Stimulated activated CD4-positive, alpha-beta T cell treated with anti-CD3 and anti-CD28 coated beads, Interleukin-12 subunit alpha, Interleukin-12 subunit beta, amount 100 ng/mL, for 48 hours (primary cell): ENCODE measurements at places on chromosomes 1 and 21.
A peak's percentile ranks its signal among the peaks of the same experiment; 100 is the strongest.

DNA sequence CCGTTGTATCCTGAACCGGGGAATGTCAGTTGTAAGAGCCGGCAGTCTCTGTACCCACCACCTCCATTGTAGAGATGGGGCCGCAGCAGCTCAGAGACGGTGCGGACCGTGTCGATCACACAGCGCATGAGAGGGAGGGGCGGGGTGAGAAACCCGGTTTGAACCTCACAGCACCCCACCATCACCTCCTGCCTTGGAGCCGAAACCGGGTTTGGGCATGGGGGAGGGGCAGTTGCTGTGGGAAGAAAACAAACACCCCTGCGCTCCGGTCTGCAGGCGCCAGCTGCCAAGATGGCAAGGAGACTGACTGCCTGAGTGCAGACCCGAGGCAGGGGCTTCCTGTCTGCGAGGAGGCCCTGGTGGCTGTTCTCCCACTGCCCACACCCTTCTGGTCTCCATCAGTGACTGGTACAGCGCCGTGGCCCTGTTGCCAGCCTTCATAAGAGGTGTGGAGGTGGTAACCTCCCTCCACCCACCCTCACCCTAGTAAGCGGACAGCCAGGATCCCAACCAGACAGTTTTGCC, 69.2 kb upstream of the SSBP3 start:
- no peak for DNase-seq

DNA sequence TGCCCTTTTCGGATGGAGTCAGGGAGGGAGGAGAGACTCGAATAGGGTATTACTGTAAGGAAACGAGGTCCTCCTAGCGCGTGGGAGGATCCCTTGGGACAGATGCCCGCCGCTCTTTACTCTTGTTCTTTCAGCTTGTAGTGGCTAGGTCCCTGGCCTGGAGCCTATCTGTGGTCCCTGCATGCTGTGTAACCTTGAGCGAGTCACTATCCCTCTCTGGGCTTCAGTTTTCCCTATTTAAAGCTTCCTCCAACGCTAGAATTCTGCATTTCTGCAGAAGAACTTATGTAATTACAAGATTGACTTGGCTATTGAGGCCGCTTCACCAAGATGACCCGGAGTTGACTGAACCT, 744 bp downstream of the MIER1 start:
- no peak for DNase-seq

GRCh38 chr1:96515430-96515829, 206.2 kb upstream of the PTBP2 start:
- no peak for DNase-seq

- no peak for DNase-seq
Observed at GRCh38 chr1:37888022-37888700, 28.8 kb upstream of the MTF1 start.

DNA sequence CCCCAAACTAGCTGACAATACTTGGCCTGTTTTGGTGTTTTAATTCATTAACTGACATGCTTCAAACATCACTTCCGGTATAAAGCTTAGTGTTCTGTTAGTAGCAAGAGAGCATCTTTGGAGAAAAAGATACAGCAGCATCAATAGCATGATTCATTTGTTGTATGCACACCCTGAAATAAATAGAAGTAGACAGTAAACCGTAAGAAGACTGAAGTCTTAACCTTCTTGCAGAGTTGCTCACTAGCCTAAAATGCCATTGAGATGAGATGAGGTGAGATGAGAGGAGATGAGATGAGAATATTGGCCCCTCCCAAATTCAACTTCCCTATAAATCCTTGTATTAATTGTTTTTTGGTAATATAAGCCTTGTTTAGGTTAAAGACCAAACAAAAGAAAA, 108.8 kb downstream of the TNFSF18 start:
- no peak for DNase-seq

DNA sequence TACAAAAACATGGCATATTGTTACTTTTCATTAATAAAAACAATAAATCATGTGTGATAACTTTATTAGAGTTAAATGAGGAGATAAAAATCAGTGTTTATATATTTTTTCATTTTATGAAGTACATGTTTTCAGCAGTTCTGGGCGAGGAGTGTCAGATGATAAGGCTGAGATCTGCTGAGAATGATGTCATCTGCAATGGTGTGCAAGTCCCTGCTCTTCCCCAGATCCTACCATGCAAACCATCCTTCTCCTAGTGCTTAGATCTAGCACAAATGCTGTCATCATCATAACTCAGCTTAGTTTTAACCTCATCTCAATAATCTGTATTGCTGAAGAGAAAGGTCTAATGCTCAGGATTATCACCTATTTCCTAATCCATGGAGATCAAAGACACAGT, 214.4 kb upstream of the DAB1 start:
- no peak for DNase-seq

DNA sequence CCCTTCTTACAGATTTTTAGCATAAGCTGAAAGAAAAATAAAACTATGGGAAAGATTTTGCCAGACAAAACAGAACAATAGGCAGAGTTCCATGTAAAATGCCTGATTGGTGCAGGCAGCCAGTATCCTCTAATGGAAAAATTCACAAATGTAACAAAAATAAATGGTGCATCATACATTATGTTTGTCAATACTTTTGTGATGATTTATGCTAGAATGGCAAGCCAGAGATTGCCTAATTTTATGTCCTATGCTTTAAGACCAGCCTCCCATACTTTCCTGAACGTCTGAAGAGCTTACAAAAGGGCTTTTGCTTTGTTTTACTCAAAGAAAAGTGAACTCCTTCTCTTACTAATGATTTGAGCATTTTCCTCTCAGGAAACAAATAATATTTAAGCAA, 81.5 kb upstream of the KCNJ15 start:
- no peak for DNase-seq

- no peak for DNase-seq
Observed at GRCh38 chr1:117017062-117017461, 15.5 kb downstream of the CD101 start.

GRCh38 chr1:40711465-40712404, 20.2 kb downstream of the NFYC start:
- DNase-seq, result no peak

GRCh38 chr1:237789619-237790018, 101.1 kb downstream of the ZP4 start:
- DNase-seq, result no peak

DNA sequence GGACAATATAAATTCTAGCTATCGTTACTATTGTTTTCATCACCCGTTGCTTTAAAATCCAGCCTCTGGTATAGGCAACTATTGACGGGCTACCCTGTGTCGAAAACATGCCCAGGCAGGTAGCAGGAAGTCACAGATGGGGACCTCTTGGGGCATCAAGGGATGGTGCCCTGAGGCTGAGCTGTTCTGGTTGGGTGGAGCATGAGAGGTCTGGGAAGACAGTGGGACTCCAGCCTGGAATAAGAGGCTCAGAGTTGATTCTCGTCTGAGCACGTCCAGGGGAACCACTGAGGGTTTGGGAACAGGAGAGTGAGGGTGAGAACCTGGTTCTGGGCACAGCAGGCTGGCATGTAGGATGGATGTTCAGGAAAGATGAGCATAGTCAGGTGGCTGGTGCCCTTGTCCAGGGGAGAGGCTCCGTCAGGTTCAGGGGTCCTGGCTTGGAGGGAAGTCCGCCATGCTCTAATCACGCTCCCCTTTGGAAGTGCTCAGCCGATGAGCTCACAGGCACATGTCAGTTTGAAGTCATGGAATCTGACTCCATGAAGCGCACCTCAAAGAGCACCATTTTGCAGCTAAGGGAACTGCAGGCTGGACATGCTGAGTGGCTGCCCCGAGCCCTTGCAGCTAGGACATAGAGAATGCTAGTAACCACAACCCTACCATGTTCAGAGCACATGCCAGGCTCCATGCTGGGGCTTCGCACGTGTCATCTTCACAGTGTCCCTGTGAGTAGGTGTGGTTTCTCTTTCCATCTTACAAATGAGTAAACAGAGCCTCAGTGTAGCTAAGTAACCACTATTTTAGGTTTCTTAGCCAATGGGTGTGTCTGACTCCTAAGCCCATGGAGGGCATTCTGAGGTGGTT, 21.0 kb downstream of the PCSK9 start:
- peak; percentile 20 for DNase-seq

DNA sequence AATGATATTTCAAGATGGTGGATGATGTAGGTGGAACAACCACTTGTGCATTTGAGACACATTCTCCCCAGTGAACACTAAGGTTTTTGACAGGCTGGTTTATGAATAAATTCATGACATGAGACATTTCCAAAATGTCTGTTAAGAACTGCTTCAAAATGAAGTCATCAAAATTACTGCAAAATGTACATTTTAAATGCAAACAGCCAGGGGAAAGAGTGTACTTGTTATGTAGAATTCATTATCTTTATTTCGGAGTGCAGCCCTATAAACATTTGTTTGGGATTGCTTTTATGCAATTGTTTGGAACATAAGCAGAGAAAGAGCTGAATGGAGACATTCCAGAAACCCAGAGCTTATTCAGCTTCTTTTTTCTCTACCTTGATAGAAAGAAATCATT, 49.5 kb downstream of the DSCAM start:
- no peak for DNase-seq

GRCh38 chr1:21233490-21233889, 56.8 kb downstream of the ECE1 start:
- DNase-seq, result no peak

- no peak for DNase-seq
Observed at GRCh38 chr21:23401278-23401677, 2206.0 kb downstream of the MRPL39 start.

DNA sequence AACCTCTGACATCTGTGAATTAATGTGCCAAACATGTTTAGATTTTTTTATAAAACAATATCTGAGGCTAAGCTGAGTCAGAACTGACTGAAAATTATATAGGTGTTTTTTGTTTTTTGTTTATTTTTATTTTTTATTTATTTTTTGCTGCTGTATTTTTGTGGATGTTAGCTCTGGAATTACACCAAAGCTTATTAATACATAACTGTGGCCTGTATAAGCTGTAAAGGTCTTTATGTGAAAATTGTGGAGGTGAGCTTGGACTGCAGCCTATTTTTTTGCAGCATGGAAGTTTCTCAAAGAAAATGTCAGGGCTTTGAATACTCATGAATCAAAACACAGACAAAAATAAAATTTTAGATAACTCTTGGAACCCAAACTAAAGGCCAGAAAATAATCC, 199.8 kb downstream of the CHRM3 start:
- DNase-seq, result no peak

DNA sequence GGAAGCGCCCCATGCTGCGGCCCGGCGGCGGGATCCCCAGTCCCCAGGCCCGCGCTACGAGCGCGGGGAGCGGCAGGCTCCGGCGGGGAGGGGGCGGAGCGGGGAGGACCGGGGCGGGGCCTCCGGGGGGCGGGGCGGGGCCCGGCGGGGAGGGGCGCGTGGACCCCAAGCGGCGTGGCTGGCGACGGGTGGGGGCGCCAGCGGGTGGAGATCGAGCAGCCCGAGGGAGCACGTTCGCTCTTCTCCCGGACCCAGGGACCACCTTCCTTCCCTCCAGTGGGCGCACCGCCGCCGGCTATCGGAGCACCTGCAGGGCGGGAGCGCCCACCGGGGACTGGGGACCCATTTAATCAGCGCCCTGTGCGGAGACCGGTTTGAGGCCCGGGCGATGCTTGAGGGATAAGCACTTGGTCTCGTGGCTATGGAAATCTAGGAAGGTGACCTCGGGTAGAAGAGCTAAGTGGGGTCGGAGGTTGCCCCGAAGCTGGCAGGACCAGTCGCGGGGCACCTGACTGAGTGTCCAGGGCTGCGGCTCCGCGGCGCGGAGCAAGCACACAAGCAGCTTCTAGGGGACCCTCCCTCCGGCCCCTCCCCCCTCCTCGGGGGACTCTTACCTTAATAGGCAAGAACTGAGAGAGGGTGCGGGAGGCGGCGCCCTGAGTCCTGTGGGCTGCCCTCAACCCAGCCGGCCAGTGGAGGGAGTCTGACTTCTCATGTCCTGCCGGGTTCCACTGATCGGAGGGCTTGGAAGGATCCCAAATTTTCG, at the start of gene TSPAN2:
TSS of gene TSPAN2 (minus strand) at position 84 of the 766 bp plus-strand sequence. CDS start at position 13, 71 bp downstream.
- no peak for DNase-seq

GRCh38 chr1:21339356-21340229, 49.3 kb upstream of the ECE1 start:
- no peak for DNase-seq

DNA sequence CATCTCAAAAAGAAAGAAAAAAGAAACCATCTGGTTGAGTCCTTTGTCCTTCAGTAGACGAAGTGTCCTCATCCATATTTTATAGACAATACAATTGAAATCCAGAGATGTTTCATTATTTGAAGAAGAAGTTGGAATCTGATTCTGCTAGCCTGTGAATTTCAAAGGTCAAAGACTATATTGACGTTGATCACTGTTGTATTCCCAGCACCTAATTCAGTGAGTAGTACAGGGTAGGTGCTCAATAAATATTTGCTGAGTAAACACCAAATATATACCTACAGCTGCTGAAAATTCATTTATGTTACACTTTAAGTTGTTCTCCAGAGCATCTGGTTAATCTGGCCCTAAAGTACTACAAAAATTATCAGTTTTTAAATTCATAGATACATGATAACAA, 135.2 kb downstream of the CACNA1E start:
- no peak for DNase-seq

GRCh38 chr1:15454256-15454655, 2.3 kb upstream of the CELA2A start:
- DNase-seq, result no peak

DNA sequence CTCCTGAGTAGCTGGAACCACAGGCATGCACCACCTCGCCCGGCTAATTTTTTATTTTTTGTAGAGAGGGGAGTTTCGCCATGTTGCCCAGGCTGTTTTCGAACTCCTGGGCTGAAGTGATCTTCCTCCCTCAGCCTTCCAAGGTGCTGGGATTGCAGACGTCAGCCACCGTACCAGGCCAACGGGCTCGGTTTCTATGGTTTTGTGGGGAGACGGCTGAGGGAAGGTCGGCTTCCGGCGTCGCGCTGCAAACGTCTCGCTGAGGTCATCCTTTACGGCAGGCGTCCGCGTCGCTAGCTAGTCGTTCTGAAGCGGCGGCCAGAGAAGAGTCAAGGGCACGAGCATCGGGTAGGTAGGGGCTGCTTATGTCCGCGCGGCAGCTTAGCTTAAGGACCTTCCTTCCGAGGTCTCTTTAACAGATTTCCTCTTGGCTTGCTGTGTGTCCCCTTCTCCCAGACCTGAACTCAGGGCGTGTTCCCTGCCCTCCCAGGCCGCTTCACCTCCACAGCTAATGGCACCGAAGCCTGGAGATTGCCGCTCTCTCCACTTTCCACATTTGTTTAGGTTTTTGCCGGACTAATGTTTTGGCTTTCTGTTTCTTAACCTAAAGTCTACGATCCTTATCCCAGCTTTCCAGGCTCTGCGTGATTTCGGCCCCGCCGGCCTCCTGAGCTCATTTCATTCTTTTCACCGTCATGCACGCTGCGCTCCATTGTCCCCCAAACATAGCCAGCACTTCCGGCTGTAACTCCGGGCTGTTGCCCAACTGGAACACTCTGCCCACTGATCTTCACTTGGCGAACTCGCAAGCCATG, at the start of gene NDUFS5:
TSS of gene NDUFS5 (plus strand) at position 300 of the 815 bp plus-strand sequence. CDS start 2,375 bp downstream, outside the sequence.
- peak; percentile 79 for DNase-seq

DNA sequence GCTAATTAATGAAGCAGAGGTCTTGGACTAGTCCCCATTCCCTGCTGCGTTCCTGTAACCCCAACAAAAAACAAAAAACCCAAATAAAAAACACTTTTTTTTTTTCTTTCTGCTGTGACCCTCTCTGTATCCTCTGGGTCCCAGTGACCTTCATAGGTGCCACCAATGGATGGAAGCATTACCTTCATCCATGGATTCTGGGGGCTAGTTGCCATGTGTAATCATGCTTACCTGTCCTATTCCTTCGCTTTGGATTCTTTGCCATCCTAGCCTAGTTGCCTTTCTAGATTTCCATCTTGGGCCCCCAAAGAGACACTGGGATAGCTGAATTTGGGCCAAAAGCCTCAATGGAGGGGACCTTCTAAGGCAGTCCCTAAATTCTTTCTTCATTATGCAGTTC, 1208.7 kb downstream of the BRINP3 start:
- no peak for DNase-seq

GRCh38 chr21:41425954-41426675, at the start of gene MX1:
MX1 (plus strand) TSS chr21:41426239; CDS start chr21:41432071, 5,832 bp downstream.
- DNase-seq, result peak; percentile 76
